Fibroblast of lung (primary cell): ENCODE measurements at places on chromosomes 1 and 21.

GRCh38 chr1:182839209-182840066 is at the start of gene DHX9:
Gene DHX9, plus strand, starts transcription at chr1:182839347. Its CDS starts 3,220 bp downstream, at chr1:182842567.
- peak; percentile 89 for DNase-seq

DNA sequence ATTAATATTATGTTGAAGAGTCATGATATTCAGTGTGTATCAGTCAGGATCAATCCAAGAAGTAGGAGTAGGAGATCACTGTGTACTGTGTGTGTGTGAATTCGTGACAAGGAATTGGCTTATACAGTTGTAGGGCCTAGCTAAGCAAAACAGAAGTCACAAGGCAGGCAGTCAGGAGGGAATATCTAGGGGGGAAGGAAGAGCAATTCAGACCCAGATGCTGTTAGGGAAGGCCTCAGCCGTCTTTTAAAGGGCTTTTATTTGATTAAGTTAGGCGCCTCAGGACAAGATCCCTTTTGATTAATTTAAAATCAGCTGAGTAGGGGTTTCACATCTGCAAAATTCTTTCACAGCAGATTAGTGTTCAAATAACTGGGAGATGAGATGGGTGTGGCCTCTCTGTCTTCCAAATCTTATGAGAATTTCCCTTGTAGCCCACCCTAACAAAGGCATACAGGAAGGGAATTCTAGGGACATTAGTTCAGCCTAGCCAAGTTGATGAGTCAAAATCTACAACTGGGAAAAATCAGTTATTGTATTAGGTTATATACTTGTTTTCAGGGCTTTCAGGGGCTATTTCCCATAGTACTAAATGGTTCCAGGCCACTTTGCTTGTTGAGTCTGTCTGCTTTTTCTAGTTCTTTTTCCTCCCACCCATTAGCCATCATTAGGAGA is 47.4 kb downstream of the ALG6 start:
- DNase-seq = no peak

DNA sequence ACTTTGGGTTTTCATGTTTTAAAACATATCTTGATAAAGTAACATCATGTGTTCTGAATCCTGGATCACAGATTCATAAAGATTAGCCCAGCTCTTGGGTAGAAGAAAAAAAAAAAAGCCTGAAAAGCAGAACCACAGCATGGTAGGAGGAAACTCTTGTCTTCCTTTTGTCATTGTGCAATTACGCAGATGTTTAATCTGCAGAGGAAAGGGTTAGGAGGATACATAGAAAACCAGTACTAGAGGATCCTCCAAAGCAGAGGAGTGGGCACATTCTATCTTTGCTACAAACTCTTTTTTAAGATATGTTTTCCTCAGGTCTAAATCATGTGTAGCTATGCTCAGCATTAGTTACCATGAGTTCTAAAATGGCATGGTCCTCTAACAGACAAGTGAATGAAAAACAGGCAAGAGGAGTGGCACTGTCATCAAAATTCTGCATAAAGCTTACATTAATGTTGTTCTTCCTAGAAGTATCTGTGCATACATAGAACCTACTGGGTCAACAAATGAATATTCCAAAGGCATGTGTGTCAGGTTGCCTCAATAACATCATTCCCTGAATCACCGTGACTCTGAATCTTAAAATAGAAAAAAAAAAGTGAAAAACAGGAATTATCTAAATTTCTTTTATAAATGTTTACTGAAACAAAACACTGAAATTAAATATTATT is 107.0 kb downstream of the NME7 start:
- no peak for DNase-seq

GRCh38 chr1:171220081-171220420 is 28.2 kb upstream of the FMO1 start:
- DNase-seq = peak; percentile 83

- no peak for DNase-seq
These were observed 23.1 kb upstream of the HFM1 start for GRCh38 chr1:91427741-91428140.

DNA sequence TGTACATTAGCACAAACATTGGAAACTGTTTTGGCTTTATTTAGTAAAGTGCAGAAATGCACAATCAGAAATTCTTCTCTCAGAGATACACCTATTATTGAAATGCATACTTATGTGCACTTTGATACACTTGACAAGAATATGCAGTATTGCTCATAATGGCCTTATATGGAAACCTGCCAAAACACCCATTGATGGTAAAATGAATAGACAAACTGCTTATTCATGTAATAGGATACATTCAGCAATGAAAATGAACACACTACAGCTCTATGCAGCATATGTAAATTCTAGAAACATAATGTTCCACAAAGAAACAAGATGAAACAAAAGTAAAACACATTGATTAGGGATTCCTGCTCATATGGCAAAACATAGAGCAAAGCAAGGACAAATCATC is 223.9 kb downstream of the S1PR1 start:
- DNase-seq = peak; percentile 33

- peak; percentile 17 for DNase-seq
These were observed 132.2 kb downstream of the TLR5 start for GRCh38 chr1:223010582-223011504.

- no peak for DNase-seq
These were observed 107.2 kb downstream of the PTPRU start for GRCh38 chr1:29343476-29343875.

- no peak for DNase-seq
These were observed 58.6 kb upstream of the IRF2BP2 start for GRCh38 chr1:234668577-234668955.

- DNase-seq = peak; percentile 61
These were observed 22.7 kb downstream of the MATN1 start for GRCh38 chr1:30700528-30701257.
